ENCODE measurements at places on chromosomes 5 and 9.

DNA sequence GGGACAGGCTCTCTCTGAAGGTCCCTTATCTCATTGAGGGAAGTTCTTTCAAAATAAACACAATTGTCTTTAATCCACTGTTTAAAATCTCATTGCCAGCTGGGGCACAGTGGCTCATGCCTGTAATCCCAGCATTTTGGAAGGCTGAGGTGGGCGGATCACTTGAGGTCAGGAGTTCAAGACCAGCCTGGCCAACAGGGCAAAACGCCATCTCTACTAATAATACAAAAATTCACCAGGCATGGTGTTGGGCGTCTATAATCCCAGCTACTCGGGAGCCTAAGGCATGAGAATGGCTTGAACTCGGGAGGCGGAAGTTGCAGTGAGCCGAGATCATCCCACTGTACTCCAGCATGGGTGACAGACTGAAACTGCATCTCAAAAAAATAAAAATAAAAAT, 8.3 kb upstream of the NDFIP1 start:
- DNase-seq = no peak

DNA sequence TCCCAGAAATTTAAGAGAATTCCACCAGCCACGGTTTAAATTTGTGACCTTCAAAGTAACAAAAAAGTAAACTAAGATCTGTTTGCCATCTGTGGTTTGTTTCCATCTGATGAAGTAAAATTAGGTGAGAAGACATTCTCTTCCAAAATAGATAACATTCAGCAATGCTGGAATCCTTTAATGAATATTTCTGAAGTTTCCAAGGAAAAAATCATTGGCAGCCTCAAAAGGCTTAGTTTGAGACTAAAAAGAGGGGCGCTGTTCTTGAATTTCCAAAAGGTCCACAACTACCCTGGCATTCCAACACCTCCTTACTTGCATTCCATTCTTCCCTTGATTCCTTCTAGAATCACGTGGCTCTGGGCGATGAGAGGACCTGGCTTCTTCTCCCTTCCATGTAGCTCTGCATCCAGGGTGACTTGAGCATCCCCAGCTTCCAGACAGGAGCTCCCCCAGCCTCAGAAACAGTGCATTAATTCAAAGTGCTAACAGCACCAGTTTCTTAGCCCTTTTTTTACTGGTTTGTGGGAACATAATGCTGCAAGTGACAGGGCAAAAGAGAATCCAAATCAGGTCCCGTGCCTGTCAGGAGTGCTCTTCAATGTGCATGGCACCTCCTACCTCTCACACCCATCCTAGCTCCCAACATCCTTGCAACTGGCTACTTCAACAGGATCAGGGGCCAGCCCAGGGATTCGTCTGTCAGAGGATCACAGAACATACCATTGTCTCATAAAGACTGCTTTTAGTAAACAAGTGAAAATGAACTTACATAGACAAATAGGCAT, 191.5 kb upstream of the S1PR3 start:
- DNase-seq = no peak

GRCh38 chr9:94783102-94783682, 56.7 kb downstream of the AOPEP start:
- DNase-seq = peak; percentile 94

DNA sequence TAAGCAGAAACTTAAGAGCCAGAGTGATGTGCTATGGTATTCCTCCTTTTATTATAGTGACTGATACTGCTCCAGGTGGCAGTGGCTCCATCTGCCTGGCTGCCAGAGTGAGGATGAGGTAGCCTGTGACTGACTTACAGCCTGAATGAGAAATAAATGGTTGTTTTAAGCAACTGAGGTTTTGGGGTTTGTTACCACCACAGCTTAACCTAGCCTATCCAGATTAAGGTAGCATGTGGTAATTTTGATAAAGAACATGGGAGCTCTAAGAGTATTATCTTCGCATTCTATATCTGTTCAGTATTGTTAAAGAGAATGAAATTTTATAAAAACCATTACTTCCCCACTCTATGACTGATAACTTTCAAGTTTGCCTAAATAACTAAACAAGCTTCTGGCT, 39.0 kb downstream of the GOLPH3 start:
- DNase-seq = no peak

DNA sequence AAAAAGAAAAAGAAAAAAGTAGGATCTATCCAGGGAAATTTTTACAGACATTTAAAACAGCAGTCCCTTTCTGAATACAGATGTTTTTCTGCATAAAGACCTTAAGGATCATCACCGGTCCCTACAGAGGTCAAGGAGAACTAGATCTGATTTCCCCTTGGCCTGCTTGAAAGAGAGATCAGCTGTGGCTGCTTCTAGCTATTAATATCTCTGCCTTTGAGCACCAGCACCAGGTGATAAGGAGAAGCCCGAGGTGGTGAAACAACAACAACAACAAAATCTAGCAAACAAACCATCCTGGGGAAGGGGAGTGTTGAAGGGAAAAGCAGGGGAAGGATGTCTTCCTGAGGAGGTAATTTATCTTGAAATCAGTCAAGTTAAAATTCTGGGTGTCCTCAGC, 42.1 kb downstream of the ZNF366 start:
- no peak for DNase-seq

DNA sequence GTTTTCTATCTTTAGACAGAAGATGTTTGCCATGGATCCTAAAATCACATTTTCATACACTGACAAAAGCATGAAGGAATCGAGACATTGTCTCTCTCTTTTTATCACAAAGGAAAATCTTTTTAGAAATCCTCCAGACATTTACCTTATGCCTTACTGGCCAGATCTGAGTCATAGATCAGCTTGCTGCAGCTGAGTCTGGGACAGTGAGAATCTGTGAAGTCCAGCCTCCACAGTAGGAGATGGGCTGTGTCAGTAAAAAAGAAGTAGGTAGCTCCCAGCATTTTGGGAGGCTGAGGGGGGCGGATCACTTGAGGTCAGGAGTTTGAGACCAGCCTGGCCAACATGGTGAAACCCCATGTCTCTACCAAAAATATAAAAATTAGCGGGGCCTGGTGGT, 333.4 kb upstream of the ZNF462 start:
- no peak for DNase-seq

DNA sequence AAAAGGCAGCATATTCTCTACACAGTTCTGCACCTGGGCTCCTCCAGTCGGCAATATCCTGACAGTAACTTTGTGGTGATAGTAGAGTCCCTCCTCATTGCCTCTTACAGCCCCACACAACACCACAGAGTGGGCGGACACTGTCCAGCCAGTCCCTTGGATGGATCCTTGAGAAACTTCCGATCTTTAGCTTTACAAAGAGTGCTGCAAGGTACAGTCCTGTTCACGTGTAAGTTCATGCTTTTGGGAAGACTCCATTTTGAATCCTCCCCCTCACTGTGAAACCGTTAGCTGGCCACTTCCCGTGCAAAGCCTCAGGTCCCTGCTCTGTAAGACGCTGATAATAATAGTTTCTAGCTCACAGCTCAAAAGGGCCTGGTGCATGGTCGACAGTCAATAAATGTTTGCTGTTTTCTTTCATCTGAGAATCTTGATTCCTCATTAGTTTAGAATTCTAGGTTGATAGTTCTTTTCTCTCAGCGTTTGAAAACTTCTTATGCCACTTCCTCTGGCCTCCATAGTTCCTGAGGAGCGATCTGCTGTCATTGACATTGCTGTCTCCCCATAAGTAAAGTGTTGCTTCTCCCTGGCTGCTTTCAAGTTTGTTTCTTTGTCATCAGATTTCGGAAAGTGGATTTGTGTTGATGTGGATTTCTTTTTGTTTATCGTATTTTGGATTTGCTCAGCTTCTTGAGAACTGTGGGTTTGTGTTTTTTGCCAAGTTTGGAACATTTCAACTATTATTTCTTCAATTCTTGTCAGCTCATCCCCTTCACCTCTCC, 82.9 kb downstream of the COL23A1 start:
- no peak for DNase-seq

DNA sequence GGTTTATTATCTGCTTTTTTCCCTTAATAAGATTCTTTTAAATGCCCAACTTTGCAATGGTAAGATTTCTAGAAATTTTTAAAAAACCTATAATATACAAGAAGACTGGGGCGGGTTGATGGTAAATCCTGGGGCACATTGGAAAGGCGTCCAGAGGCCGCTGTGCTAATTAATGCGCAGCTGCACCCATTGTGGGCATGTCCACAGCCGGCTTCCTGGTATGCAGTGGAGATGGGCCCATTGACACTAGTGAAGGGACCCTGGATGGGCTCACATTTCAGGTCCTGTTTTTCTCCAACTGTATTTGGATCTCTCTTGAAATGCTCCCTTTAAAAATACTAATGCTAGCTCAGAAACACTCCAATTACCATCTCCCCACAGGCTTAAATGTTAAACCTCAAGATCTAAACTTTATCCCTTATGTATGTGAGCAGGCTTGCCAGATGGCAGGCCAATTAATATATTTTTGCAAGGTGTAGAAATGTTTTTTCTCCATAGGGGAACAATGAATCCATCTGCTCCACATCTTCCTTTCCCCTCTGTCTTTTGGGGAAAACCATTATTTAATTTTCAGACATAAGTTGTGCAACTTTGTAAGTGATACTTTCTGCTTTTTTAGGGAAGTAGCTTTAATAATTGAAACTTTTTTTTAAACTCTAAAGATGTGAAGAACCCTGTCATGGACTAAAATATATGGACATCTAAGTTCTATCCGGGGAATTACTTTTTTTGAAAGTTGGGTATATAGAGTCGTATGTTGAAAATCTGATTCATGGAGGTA, 177.3 kb downstream of the CD180 start:
- no peak for DNase-seq

DNA sequence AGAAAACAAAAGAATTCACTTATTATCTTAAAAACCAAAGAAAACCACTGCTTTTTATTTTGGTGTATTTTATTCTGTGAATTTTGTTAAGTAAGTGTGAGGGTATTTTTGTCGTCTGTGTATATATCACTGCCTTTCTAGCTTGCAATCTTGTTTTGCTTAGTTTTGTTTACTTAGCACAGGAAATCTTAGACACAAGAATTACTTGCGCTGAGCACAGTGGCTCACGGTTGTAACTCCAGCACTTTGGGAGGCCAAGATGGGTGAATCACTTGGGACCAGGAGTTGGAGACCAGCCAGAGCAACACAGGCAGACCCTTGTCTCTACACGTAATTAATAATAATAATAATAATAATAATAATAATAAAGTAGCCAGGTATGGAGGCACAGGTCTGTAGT, 230.3 kb downstream of the PAPPA start:
- peak; percentile 27 for DNase-seq

DNA sequence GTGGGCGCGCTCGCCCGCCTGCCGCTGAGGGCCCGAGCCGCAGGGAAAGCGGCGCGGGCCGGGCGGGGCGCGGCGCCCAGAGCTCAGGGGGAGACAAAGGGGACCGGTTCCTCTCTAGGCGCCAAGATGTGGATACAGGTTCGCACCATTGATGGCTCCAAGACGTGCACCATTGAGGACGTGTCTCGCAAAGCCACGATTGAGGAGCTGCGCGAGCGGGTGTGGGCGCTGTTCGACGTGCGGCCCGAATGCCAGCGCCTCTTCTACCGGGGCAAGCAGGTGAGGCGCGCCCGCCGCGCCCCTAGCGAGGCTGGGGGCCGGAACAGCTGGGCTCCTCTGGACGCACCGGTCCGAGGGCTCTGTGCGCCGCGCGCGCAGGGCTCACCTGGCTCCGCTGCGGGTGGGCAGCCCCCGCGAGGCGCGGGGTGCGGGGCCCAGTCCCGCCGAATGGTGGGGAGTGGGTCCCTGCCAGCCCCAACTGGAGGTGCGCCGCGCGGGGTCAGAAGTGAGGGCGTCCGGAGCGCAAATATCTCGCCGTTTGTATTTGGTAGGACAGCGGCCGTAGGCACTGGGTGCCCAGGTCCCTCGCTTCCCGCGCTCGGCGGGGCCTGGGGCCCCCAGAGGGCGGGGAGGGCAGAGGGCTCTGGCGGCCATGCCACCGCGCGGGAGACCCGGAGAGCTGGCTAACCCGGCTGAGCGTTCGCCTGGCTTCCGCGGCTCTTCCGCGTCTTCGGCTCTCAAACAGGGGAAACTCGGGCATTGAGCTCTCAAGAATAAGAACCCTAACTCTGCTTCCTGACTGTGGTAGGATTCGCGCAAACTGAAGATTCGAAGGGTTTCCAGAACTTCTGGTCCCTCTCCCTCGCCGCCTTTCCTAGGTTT, 607 bp downstream of the UHRF2 start:
- peak; percentile 26 for DNase-seq

GRCh38 chr5:23139338-23140171, 286.4 kb upstream of the CDH12 start:
- peak; percentile 23 for DNase-seq

DNA sequence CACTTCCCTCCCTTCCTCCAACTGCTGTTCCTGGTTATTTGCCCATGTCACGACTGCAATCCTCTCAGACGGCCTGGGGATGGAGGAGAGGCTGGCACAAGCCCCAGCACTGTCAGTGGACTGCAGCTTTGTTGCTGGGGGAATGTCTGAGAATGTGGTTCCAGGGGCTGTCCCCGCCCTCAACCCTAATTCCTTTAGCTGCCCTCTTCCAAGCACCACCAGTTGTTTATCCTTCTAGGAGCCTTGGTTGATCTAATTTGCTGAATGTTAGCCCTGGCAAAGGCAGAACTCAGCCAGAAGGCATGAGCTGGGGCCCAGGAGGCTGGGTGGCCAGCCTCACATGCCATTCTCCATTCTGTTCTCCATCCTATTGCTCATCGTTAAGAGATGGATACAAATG, 51.6 kb downstream of the ADAM19 start:
- DNase-seq = no peak

DNA sequence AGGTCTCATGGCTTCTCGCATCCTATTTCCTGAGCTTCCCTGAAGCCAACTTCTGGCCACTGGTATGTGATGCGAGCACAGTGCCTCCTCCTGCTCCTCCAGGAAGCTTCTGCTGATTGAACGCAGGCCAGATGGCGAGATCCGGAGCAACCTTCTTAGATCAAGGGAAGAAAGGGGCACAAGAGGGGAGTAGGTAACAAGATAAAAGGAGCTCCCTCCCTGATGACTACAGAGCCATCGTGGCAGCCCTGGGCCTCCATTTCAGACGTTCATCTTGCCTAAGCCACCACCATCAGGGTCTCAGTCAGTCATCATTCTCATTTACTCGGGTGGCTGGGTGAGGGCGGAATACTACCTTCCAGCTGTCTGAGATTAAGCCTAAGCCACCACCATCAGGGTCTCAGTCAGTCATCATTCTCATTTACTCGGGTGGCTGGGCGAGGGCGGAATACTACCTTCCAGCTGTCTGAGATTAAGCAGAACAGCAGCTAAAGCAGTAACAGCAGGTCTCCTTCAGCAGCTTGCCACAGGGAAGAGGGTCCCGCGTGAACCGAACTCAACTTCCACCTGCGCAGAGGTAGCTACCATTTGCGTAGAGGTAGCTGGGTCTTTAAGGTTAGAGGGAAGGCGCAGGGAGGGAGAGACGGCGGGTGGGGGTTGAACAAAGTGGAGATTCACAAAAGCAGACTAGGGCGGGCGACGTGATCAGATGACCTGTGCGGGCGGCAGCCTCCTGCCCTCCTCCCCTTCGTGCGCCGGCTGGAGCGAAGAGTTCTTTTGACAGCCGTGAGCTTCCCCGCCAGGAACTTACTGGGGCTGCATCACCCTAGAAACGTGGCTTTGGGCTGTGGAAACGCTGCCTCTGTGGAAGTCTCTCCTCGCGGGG, 27.9 kb upstream of the MGAT1 start:
- DNase-seq = peak; percentile 56

GRCh38 chr5:52786949-52787599, 642 bp upstream of the ITGA1 start:
- DNase-seq = peak; percentile 62
